ENCODE measurements at places on chromosomes 7 and 10. TPM values are rescaled to one million over a fixed set of nuclear protein-coding genes. Genes with fewer than 3 reads are reported as not detected.
A peak's percentile ranks its signal among the peaks of the same experiment; 100 is the strongest.

Gene ASZ1
- total RNA-seq, result not detected

Gene FAM25A
- total RNA-seq, result not detected

DNA sequence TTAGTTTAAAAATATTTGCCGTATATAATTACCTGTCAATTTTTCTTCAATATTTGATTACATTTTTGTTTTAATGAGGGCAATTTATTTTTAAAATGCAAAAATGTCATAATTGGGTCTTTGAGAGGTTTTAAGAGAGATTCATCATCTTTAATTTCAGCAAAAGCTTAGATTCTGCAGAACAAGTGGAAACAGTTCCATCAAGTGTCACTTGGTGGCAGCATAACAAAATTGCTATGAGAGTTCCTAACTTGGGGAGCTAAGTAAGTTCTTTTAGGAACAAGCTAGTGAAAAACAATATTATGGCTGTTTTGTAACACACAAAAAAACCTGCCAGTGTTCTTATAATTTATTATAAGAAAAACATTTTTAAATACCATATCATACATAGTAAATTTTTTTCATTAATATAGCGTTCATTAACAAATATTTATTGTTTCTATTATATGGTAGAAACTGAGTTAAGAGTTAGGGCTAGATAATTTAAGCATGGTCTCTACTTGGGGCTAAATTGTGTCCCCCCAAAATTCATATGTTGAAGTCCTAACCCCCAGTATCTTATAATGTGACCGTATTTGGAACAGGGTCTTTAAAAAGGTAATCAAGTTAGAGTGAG lies 155.2 kb downstream of the MAGI2 start:
- H3K4me3 ChIP-seq, result no peak overlapping the region
- H3K27ac ChIP-seq, result no peak overlapping the region
- no peaks in the 10 kb centered on the region for H3K4me1 ChIP-seq
- no peaks in the 10 kb centered on the region for H3K27me3 ChIP-seq

DNA sequence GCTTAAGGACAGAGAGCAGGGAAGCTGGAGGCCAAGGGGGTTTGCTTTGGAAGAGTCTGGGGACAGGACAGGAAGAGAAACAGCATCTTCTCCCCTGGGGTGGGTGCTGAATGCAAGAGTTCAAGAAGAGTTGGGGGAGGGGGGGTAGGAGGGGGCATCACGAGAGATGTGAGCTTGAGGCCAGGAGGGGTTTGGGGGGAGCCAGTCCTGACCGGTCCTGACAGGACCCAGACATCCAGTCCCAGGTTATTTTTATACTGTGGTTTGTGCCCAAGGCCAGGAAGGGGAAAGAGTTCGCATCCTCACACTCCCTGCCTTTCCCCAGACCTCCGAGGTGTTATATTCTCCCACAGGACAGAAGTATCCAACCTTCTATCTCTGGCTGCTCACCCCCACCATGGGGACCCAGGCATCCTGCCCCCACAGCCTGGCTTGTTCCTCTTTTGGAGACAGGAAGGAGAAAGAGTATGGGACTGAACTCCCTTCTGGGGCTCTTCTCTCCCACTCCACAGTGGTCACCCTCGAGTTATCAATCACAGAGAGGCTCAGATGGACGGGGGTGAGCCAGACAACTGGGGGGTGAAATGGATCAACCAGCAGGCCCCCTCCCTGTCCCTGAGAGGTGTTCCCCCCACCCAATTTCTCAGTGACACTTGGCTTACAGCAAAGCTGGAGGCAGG lies 2.8 kb downstream of the TSC22D4 start:
- H3K4me3 ChIP-seq, result peak overlapping the region; percentile 87
- H3K36me3 ChIP-seq, result peaks cover 9% of the 10 kb centered on the region
- DNase-seq, result no peak
- no peaks in the 10 kb centered on the region for H3K27me3 ChIP-seq
- peaks cover 43% of the 10 kb centered on the region for H3K4me1 ChIP-seq
- H3K27ac ChIP-seq, result peak overlapping the region; percentile 70

GRCh38 chr7:882336-883035 lies 6.1 kb downstream of the GET4 start:
- H3K27me3 ChIP-seq, result no peaks in the 10 kb centered on the region
- peaks cover 7% of the 10 kb centered on the region for H3K36me3 ChIP-seq
- H3K4me3 ChIP-seq, result no peak overlapping the region
- DNase-seq, result no peak
- H3K4me1 ChIP-seq, result peaks cover 8% of the 10 kb centered on the region

DNA sequence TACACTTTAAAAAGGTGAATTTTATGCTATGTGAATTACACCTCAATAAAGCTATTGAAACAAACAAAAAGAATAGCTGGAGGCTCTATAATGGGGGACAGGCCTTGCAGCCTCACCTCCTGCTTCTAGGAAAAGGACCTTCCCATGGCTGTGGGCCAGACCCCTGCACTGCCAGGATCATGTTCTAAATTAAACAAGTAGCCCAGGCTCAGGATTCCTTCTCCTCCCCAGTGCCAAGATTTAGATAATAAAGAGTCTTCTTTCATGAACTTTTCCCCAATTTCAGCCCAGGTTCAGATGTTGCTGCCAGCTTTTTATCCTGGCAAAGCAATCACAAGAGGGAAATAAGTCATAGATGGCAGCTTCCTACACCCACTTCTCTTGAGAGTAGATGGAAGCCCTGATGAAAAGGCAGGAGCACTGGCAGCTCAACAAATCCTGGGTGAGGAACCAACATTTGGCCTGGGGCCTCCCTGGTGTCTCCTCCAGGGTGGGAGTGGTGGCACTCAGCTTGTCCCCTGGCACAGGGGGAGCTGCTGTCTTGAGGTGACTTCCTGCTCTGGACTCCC lies 22.2 kb upstream of the CAMK2B start:
- H3K27ac ChIP-seq, result no peak overlapping the region
- no peaks in the 10 kb centered on the region for H3K4me1 ChIP-seq
- H3K36me3 ChIP-seq, result no peaks in the 10 kb centered on the region
- H3K4me3 ChIP-seq, result no peak overlapping the region
- H3K27me3 ChIP-seq, result no peaks in the 10 kb centered on the region

DNA sequence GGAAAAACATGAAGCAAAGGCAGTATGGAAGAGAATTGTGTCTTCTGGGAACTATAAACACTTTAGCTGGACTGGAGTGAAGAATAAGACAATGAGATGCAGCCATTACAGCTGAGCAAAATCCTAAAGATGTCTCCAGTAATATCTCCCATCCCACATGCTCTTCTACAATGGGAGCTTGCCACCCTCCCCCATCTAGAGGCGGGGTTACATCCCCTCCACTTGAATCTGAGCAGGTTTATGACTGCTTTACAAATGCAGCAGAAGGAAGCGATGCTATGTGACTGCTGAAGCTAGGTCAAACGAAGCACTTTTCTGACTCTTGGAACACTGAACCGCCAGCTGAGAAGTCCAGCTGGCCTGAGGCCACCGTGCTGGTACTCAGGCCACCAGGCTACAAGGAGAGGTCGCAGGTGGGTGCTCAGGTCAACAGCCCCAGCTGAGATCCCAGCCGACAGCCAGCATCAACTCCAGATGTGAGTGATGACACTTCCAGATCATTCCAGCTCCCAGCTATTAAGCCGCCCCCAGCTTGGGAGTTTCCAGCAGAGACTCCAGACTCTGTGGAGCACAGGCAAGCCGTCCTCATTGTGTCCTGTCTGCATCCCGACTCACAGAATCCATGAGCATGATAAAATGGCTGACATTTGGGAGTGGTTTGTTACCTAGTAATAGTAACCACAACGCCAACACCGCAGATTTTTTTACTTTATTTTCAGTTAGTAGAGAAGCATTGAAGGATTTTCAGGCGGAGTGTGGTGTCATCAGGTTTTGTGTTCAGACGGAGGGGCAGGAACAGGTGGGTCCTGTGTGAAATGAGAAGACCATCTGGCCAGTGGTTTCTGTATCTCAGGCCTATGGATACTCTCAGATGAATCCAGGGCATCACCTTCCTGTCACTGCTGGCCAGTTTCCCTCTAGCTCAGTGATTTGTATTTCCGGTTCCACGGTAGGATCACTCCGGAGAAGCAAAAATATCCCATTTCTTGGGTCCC lies 89.3 kb downstream of the NPY start:
- no peak for DNase-seq
- H3K4me1 ChIP-seq, result no peaks in the 10 kb centered on the region
- H3K4me3 ChIP-seq, result no peak overlapping the region
- no peaks in the 10 kb centered on the region for H3K36me3 ChIP-seq
- no peak overlapping the region for H3K27ac ChIP-seq

- no peak overlapping the region for H3K27ac ChIP-seq
- no peaks in the 10 kb centered on the region for H3K36me3 ChIP-seq
- no peaks in the 10 kb centered on the region for H3K4me1 ChIP-seq
- no peak for DNase-seq
Observed at GRCh38 chr10:30813872-30814481, 184.4 kb upstream of the LYZL2 start.

DNA sequence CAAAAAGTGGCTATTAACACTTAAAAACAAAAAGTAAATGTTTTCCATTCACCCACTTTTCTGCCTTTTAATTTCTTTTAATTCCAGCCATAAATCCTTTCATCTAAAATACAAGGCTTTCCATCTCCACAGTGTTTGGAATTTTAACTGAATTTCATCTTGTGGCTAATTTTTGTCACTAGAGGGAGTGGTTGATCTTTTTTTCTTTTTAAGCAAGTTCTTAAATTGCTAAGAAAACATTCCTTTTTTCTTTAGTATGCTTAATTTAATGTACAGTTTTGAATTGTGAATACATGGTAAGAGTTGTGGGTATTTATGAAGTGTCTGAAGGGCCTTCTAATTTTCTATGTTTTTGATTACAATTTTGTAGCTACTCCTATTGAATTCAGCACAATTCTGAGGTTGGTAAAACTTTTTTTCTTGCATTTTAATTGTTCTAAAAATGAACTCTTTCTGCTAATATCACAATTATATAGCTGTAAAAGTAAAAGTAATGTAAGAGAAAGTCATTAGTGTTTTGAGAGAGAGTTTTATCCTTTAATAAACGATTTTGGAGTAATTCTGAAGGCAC lies 54.9 kb upstream of the ANK3 start:
- no peak overlapping the region for H3K4me3 ChIP-seq
- peak; percentile 68 for DNase-seq
- H3K4me1 ChIP-seq, result peaks cover 25% of the 10 kb centered on the region
- no peaks in the 10 kb centered on the region for H3K27me3 ChIP-seq
- no peak overlapping the region for H3K27ac ChIP-seq

DNA sequence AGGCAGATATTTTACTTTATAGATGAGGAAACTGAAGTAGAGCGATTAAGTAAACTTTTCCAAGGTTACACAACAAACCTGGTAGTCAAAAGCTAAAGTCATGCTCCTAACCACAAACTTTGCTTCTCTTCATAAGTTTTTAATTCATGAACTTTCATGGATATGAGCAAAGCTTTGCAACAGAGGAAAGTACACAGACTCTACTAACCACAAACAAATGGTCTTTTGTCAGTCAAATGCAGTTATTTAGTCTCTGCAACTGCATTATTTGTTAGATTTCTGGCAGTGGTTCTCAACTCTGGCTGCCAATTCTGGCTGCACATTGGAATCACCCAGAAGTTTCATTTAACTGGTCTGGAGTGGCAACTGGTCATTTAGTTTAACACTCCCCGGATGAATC lies 140.6 kb upstream of the TMEM168 start:
- DNase-seq, result no peak
- H3K36me3 ChIP-seq, result no peaks in the 10 kb centered on the region
- H3K4me1 ChIP-seq, result no peaks in the 10 kb centered on the region
- H3K4me3 ChIP-seq, result no peak overlapping the region

- H3K27ac ChIP-seq, result no peak overlapping the region
- no peak overlapping the region for H3K4me3 ChIP-seq
- H3K36me3 ChIP-seq, result no peaks in the 10 kb centered on the region
- no peak for DNase-seq
- H3K27me3 ChIP-seq, result no peaks in the 10 kb centered on the region
Observed at GRCh38 chr7:68893411-68893810, 704.9 kb upstream of the AUTS2 start.

DNA sequence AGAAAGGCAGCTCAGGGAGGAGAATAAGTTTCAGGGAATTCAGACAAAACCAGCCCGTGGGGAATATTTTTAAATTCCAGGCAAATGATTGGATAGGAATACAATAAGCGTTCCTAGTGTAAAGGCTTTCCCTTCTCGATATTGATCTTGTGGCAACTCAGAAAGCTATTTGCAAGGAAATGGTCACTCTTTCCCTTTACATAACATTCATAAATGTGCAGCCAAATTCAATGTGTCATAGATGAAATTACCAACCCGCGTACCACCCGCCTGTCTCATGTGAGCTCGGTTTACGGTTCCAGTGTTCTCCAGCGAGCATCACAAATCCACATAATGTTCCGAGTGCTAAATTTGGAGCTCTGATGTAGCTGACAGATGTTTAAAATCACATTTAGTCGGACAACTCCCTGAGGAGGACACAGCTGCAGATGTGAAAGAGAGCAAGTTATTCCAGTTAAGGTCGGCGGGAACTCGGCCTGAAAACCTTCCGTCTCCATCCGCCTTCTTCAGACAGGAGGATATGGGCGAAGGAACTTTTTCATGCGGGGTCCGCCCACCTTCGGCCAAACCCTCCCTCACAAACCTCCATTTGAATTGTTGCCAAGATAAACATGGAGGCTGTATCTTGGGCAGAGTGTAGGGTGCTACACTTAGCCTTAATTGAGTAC lies 327.0 kb downstream of the RNLS start:
- no peak for DNase-seq
- no peak overlapping the region for H3K4me3 ChIP-seq
- H3K36me3 ChIP-seq, result no peaks in the 10 kb centered on the region
- H3K27me3 ChIP-seq, result no peaks in the 10 kb centered on the region
- H3K27ac ChIP-seq, result no peak overlapping the region
- no peaks in the 10 kb centered on the region for H3K4me1 ChIP-seq

DNA sequence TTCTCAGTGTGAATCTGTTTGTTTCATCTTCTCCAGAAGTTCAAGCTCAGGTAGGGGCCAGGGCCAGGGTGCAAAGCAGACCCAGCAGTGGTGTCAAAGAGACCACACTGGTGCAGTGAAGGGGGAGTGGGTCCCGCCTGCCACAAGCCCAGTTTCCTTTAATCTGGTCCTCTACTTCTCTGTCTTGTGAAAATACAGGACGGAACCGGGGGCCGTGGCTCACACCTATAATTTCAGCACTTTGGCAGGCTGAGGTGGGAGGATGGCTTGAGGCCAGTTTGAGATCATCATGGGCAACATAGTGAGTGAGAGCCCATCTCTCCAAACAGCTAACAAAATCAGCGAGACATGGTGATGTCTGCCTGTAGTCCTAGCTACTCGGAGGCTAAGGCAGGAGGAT lies 109.0 kb downstream of the SLIT1 start:
- no peaks in the 10 kb centered on the region for H3K36me3 ChIP-seq
- no peaks in the 10 kb centered on the region for H3K4me1 ChIP-seq
- no peak for DNase-seq
- H3K27me3 ChIP-seq, result peaks cover 53% of the 10 kb centered on the region

GRCh38 chr10:86234541-86235270 lies 131.9 kb downstream of the GRID1 start:
- no peak overlapping the region for H3K4me3 ChIP-seq
- no peak for DNase-seq
- no peaks in the 10 kb centered on the region for H3K4me1 ChIP-seq
- no peaks in the 10 kb centered on the region for H3K27me3 ChIP-seq

- no peak overlapping the region for H3K4me3 ChIP-seq
- H3K36me3 ChIP-seq, result no peaks in the 10 kb centered on the region
- no peak overlapping the region for H3K27ac ChIP-seq
- H3K4me1 ChIP-seq, result no peaks in the 10 kb centered on the region
- no peaks in the 10 kb centered on the region for H3K27me3 ChIP-seq
Observed at GRCh38 chr10:127267442-127267841, 71.1 kb upstream of the INSYN2A start.
